Stimulated activated CD8-positive, alpha-beta memory T cell treated with anti-CD3 and anti-CD28 coated beads, Interleukin-12 subunit alpha, Interleukin-12 subunit beta, amount 100 ng/mL, for 4 hours (primary cell): ENCODE measurements at places on chromosomes 16 and 17.

DNA sequence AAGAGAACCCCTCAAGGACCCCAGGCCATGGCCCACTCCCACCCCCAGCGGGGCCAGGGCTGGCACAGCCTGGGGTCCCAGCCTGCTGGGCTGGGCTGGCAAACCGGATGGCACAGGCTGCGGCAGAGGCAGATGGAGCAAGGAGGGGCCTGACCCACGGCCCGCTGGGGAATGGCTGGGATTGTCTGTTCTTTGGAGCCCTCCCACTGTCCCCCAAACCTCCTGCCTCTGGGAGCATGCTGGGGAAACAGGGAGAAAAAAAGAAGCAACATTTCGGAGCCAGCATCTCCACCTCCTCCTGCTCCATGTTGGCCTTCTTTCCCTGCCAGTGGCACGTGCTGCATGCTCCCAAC lies 37.1 kb upstream of the LHX1 start:
- DNase-seq = no peak

DNA sequence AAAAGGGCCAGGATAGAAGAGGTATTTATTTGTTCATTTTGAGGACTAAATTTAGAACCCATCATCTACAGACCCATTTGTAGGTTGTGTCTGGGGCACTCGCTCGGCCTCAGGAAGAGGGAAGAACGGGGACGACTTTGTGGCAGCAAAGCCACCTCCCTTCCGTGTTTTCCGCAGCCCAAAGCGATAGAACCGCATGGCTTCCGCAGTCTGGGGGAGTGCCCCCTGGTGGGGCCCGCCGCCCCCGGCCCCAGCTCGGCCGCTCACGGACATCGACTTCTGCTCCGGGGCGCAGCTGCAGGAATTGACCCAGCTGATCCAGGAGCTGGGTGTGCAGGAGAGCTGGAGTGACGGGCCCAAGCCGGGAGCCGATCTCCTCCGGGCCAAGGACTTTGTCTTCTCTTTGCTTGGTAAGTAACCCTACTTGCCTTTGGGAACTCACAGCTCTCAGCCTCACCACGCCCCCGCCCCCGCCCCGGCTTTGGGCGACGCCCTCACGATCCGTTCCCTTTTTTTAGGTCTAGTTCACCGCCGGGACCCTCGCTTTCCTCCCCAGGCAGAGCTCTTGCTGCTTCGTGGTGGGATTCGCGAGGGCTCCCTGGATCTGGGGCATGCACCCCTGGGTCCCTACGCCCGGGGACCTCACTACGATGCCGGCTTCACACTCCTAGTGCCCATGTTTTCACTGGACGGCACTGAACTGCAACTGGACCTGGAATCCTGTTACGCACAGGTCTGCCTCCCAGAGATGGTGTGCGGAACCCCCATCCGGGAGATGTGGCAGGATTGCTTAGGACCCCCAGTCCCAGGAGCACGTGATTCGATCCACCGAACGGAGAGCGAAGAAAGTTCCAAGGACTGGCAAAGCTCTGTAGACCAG lies 681 bp downstream of the TMEM102 start:
- DNase-seq = peak; percentile 41

DNA sequence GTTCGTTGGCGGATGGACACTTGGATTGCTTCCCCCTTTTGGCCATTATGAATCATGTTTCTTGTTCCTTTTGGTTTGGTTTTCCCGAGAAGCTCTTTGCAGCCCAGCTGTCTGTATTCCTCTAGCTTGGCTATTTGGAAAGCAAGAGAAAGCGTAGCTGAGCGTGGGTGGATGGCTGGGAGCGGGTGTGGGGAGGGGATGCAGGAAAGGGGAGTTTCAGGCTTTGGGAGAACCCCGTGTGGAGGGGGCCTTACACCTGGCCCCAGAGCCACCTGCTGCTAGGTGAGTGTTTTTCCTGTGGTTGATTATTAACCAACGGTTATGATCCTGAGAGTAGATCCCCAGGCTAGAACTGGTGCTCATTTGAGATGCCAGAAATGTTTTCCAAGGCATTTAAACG lies 103.7 kb downstream of the RAP1GAP2 start:
- no peak for DNase-seq

GRCh38 chr16:5971924-5972323 lies 874.3 kb upstream of the EEF2KMT start:
- no peak for DNase-seq

- no peak for DNase-seq
Observed at GRCh38 chr16:61419791-61420190, 616.4 kb downstream of the CDH8 start.

GRCh38 chr17:76345377-76345974 lies 8.2 kb downstream of the PRPSAP1 start:
- DNase-seq = no peak

DNA sequence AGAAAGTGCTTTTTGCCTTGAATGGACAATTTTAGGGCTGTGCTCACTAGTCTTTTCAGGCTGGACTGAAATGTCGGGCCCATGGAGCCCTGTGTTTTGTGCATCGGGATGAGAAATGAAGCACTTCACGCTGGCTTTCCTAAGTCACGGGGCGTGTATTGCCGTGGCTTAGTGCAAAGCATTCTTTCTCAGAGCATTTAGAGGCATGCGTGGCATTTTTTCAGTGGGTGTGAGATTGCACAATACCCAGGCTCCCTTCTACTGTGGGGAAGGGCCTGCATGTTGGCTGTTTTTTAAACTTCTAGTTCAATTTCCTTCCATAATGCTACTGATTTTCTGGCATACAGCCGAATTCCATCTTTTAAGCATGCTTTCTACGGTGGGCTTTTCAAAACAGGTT lies 12.6 kb upstream of the POLR3E start:
- no peak for DNase-seq

- DNase-seq = no peak
Observed at GRCh38 chr16:66970775-66971720, 10.0 kb downstream of the CES3 start.

DNA sequence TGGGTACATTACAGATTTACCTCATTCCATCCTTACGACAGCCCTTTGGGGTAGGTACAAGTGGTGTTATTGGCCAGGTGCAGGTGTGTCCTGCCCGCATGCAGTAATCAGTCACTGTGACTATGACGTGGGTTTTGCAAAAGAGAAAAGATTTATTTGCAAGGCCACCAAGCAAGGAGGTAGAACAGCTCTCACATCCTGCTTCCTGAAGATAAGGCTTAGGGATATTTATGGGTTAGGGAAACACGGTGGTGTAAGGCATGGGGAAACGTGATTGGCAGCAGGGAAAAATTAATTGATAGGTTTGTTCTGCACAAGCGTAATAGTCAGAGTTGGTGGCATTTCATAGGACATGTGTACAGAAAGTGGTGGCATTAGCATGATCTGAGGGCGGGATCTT lies 214.8 kb downstream of the PARN start:
- no peak for DNase-seq

DNA sequence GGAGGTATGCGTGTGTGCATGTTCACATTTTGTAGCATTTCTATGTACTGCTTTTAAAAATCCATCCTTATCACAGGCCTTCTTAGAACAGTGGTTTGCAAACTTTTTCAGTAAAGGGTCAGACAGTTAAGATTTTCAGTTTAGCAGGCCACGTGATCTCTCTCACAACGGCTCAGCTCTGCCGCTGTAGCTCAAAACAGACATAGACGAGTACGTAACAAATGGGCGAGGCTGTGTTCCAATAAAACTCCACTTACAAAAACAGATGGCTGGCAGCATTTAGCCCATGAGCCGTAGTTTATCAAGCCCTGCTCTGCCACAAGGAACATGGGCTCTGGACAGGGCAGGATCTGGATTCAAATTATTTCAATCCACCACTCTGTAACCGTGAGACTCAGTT lies 141.8 kb downstream of the XYLT1 start:
- DNase-seq = no peak

DNA sequence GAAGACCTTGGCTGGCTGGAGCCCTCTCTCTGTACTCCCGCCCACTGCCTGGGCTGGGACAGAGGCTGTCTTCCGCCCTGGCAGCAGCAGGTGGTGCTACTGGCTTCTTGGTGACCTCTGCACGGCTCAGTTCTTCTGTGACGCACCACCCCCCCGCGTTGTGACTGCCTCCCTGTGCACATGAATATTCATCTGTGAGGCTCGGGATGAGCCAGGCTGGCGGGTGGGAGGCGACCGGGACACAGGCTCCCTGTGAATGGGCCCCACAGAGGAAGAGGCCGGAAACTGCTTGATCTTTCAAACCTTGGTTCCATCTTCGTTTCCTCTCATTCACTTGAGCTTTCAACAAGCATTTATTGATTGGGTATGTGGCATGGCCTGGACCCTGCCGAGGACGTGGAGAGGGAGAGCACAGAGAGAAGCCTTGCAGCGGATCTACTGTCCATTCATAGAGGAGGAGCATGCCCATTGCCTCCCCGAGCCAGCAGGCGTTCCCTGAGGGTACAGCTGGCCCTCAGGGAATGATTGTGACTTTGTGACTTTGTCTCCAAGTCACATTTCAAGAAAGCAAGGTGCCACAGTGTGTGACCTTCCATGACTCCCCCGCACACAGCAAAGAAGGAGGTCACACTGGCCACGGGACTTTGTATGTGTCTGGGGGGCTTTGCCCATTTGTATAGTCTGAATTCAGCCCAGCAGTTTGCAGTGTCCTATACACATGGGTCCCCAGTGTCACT lies 45.0 kb downstream of the B9D1 start:
- DNase-seq = no peak

DNA sequence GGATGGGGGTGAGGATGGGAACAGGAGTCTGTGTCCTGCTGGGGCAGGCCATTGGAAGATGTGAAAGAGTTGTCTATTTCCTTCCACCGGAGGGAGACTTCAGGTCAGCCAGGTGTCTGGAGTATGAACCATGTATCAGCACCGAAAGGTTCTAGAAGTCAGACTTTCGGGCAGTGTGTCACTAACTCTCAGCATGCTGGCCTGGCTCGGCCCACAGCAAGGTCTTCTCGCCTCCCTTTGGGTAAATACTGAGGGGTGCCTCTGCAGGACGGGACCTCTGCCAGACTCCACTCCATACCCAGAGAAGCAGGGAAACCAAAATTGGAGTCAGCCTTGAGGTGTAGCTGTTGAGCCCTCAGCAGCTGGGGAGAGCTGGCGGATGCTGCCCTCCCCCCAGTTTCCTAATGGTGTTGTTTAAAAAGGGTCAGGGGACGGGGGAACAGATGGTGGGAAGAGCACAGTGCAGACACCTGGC lies 507 bp downstream of the CIITA start:
- no peak for DNase-seq

GRCh38 chr17:41413982-41414381 lies 10.4 kb downstream of the KRT37 start:
- no peak for DNase-seq

DNA sequence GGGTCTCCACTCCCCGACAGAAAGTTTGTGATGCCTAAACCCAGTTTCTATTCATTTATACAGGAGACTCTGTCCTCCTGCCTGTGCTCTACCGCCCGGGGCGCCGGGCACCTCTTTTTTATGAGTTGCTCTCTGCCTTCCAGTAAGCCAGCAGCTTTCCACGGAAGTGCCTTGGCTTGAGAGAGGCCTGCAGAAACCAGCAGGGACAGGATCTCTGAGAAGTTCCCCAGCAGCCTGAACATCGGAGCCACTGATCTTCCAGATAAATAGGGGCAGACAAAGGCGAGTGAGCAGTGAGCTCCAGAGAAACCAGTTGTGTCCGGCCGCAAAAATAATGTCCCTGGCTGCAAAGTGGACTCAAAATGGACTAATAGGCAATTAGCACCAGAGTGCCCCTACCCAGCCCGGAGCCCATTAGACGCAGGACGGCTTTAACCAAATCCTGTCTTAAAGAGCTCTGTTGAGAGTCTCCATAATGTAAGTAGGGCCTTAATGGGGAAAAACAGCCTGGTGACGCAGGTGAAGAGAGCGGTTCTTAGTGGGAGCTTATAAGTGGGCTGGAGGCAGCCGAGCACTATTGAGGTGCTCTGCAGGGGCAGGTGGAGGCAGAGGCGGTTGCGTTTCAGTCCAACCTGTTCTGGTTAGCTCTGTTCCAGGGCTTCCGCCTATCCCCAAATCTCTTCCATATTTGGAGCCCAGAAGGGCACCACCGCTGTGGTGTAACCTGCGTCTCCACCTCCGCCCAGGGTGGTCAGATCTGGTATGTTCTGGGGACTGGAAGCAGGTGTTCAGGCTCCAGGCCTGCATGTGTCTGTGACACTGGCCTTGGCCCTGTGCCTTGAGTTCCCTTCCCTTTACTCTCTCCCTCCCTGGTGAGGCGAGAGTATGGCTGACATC lies 74.1 kb downstream of the NT5M start:
- no peak for DNase-seq

GRCh38 chr17:4956493-4957061 lies 5.7 kb downstream of the ENO3 start:
- DNase-seq = no peak

DNA sequence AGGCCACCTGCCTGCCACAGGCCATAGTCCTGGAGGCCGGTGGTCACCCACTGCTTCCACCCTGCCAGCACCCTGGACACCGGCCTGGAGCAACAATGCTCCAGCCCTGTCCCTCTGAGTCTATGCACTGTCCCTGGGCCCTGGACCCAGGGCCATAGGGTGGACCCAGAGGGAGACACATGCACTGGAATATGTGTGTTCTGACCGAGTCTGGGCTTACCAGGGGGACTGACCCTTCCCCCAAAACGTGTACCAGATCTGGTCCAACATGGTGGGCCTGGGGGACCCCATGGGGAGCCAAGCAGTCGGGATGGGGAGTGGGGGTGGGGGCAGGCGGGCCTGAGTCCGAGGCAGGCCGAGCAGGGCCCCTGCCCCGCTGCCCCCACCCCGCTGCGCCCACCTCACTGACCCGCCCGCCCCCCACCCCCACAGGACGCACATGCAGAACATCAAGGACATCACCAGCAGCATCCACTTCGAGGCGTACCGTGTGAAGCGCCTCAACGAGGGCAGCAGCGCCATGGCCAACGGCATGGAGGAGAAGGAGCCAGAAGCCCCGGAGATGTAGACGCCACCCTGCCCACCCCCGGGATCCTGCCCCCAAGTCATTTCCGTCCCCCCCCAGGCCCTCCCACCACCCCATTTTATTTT lies 357.4 kb downstream of the SEC14L1 start:
- DNase-seq = no peak

DNA sequence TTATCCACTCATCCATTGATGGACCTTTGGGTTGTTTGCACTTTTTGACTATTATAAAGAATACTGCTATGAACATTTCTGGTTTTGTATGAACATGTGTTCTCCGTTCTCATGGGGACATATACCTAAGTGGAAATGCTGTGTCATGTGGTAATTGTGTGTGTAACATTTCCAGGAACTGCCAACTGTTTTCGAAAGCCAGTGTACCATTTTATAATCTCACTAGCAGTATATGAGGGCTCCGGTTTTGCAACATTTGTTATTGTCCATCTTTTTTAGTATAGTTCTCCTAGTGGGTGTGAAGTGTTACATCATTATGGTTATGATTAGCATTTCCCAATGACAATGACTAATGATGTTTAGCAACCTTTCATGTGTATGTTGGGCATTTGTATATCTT lies 5.1 kb upstream of the TRIM25 start:
- no peak for DNase-seq

GRCh38 chr16:58366247-58367031 lies 25.8 kb upstream of the GINS3 start:
- no peak for DNase-seq
